Stimulated activated CD8-positive, alpha-beta memory T cell treated with anti-CD3 and anti-CD28 coated beads, Interleukin-7, amount 100 ng/mL, for 1 hour (primary cell): ENCODE measurements at places on chromosomes 7 and 10.

GRCh38 chr7:131110297-131111080 is 217.2 kb upstream of the MKLN1 start:
- DNase-seq, result no peak

DNA sequence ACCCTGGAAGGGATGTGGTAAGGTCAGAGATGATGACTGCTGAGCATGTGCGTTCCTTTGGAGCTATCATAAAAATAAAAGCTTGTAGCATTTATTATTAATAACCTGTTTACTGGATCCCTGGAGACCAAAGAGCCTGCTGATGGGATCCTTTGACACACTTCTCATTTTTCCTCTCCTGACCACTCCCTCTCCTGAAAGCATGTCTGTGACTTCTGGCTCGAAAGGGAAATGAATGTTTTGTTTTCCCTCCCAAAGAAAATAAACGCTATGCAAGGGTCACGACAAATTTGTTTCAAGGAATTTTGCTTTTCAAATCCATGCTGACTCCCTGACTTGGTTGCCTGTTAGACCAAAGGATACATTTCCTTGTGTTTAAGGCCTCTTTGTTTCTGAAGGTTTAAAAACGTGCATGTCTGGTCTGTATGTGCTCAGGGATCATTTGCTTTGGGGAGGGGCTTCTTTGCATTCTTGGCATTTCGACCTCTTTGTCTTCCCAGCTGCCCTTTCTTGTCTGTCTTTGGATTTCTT is 185.1 kb upstream of the AGK start:
- DNase-seq, result no peak

DNA sequence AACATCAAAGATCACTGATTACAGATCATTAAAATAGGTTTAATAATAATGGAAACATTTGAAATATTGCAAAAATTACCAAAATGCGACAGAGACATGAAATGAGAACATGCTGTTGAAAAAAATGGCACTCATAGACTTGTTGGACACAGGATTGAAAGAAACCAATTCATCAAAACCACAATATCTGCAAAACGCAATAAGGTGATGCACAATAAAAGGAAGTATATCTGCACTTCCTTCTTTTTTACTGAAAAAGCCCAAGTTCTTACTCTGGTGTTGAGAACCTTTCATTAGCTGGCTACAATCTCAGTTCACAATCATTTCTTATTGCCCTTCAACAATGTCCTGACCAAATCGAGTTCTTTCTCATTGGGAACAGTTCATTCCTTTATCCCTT is 28.7 kb downstream of the TMEM106B start:
- no peak for DNase-seq

DNA sequence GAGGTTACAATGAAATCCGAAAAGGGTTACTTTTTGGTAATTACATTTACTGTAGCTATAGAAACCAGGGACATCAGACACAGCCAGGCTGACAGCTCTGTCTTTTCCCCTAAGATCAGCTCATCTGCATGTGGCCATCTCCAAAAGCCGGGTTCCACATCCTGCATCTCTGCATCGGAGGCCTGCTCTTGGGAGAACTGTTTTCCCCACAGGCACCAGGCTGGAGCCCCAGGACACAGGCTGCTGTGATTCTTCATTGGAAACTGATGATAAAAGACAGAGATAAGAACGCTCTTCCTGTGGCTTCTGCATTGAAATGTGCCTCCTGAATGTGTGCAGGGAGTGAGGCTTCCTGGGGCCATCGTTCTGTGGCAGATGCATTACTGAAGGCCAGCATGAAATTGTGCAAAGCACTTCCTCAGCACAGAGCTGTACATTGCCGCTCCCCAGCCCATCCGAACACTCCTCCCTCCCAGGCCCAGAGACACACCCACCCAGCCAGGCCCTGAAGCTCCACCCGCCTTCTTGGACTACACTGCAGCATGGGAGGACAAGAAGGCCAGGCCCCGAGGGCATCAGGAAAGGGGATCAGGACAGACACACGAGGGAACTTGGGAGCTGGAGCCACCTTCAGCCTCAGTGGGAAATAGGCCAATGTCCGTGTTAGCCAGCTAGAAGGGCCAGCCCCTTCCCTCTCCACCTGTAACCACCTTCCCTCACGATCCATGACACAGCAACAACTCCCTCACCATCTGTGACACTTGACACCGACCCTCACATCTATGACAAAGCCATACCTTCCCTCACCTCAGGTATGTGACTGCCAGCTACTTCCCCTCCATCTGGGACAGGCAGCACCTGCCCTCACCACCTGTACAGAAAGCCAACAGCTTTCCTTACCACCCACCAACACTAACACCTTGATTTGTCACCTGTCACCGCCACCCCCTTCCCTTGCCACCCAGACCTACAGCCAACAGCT is 113.2 kb downstream of the GRID1 start:
- DNase-seq, result no peak

DNA sequence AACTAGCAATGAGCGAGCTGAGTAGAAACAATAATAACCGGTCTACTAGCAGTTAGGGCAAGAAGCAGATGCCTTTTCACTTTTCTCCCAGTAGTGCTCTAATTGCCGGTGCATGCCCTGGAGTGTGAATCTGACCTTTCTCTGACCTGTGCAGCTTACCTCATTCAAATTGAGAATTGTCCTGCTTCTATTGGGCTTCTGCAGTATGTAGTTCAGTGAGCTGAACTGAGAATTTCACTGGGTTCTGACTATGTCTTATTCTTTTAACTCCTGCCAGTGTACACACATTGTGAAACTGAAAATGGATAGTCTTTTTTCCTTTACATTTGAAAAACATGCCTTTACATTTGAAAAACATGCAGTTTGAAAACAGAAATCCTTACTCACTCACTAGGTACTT is 157.9 kb upstream of the GRM3 start:
- no peak for DNase-seq

GRCh38 chr7:55474944-55475854 is 97.1 kb downstream of the VOPP1 start:
- no peak for DNase-seq

- DNase-seq, result no peak
Observed at GRCh38 chr10:14008740-14009080, 322.0 kb downstream of the FRMD4A start.

- DNase-seq, result no peak
Observed at GRCh38 chr10:92967641-92968040, 93.0 kb upstream of the CYP26C1 start.

DNA sequence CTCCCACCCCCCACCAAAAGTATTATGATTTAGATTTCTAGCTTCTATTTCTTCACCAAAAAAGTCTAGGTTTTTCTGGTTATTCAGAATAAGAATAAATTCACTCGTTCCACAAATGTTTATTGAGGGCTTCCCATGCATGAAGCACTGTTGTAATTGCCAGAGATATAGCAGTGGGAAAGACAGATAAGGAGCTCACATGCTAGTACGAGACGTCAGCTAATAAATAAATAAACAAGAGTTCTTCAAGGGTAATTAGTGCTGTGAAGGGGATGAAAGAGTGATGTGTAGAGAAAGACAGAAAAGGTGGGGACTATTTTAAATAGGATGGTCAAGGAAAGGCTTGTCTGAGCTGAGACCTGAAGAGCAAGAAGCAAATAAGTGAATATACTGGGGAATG is 38.1 kb upstream of the SEPTIN7 start:
- no peak for DNase-seq

GRCh38 chr7:129664029-129665012 is 52.8 kb downstream of the NRF1 start:
- DNase-seq, result no peak

DNA sequence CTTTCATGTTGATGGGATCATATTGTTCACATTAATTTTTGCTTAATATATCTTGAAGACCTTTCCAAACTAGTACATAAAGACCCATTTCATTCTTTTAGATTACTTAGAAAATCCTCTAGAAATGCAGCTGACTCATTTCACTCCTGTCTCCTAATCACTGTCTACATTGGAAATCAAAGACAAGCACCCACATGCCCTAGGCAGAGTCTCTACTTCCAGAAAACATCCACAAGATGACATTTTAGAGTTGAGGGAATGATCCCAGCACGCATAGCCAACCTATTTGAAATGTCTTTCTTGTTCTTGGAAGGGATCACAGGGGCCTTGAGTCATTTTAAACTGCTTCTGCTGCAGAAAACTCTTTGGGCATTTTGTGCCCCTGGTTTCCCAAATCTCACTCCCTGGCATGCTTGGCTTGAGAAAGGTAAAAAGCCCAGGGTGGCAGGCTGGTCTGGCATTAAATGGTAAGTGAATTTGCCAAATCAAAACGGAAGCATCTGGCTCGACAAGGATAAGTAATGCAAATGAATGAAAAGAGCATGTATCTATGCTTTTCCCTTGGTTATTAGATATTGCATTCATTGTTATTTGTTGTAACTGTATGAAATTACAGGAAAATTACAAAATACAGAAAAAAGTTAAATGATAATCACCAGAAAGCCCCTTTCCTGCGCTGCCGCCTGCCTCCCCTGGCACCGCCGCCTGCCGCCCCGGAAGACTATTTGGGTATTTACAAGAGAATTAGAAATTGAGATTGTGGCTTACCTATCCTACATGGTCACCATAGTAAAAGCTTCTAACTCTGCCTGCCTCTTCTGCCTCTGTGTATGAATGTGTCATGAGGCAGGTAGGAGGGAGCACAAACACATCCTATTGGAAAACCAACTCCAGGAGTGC is 225.3 kb downstream of the PTEN start:
- DNase-seq, result no peak

DNA sequence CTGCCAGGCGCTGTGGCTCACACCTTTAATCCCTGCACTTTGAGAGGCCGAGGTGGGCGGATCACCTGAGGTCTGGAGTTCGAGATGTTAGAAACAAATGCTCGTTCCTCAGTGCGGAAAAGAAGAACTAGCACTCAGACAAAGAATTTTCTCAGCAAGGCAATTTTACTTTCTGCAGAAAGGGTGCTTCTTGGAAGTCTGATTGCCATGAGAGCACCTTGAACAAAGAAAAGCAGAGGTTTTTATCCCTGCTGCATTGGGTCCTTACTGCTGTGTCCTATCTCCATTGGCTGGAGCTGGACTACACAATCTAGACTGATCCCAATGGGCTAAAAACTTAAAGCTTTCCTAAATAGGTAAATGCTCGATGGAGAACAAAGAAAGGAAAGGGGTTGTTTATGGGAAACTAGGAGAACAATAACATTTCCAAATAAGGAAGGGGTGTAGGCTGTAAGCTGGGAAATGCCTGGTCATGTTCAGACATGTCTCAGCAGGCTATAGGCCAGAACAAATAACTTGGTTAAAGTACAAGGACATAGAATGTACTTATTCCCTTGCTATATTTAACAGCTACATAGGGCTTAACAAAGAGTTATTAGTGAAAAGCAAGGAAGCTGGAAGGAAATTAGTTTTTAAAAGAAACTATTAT is 26.1 kb upstream of the ACTR3B start:
- no peak for DNase-seq

- no peak for DNase-seq
Observed at GRCh38 chr10:23116486-23117205, 21.3 kb downstream of the MSRB2 start.

GRCh38 chr7:81333004-81333403 is 414.2 kb upstream of the SEMA3C start:
- DNase-seq, result no peak

DNA sequence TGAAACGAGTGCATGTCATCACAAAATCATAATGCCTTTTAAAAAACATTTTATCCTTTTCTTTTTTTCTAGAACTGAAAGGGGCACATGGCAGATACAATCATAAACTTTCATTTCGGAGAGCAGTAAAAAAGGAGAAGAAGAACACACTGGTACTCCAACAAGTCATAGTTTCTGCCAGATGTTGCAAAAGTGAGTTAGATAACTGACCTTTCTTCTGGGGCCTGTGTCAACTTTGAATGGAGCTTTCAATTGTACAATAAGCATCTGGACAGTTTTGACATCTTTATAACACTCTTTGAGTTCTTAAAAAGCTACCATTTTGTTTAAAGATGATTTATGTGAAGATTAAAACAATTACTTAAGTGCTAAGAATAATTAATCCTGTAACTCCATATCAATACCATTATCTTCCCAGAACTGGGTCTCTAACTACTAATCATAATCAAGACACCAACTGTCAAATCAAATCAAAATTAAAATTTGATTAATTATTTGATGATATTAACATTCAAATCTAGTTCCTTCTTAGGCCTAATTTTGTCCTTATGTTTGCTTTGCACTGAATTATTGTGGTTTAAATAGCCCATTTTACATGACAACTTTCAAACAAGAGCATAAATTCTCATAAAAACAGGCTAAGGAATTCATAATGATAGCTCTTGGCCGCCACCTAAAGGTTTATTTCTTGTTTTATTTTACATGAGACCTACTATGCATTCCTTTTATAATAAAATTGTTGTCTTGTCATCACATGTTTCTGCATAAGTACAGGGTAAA is 19.5 kb upstream of the ITGB8 start:
- DNase-seq, result no peak

DNA sequence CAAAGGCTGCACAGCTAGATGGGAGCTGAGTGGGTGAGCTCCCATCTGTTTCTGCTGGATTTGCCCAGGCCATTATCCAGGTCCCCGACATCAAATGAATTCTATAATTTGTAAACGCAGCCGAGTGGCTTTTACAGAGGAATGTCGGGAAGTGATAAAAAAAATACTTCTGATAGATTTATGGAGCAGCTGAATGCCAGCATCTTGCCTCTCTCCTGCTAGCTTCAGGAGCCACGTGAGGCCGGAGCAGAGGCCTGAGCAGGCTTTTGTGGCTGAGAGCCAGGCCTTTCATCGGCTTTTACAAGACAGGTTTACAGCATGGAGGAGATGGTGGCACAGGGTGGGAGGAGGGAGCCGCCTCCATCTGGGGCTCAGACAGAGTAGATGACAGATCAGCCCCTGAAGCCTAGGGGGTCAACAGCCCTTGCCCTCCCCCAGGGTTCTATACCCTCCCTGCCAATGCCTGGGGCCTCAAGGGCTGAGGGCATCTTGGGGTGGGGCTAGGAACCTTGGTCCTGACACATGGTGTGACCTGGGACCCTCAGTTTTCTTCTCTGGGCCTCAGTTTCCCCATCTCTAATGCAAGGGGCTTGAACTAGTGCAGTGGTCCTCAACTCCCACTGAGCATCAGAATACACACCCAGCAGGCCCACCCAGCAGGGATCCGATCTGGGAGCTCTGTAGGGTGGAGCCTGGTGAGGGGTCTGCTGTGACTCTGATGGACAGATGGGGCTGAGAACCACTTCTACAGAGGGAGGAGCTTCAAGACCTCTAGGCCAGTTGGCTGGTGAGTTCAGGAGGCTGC is 44.2 kb upstream of the PCBD1 start:
- DNase-seq, result no peak

DNA sequence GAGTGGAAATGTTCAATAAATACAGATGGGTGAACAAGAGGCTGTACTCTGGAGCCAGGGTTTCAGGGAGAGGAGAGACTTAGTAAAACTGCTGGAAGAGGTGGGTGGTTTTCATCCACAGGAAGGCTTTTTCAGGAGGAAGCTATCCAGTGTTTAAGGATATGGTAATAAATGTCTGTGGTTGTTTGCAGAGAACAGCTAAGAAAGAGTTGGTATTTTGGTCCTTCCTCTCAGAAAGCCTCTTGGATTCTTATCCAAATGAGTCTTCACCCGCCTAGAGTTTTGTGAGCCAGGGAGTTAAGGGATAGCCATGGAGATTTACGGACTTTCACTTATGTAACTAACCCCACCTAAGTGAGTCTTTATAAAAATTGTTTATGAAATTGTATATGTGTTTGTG is 95.7 kb downstream of the GNAI1 start:
- no peak for DNase-seq
